ENCODE measurements at places on chromosomes 6 and 20. TPM values are rescaled to one million over a fixed set of nuclear protein-coding genes. Genes with fewer than 3 reads are reported as not detected.

The GHRH gene
- not detected for total RNA-seq

The LY6G5C gene
- total RNA-seq: 1.5 TPM

The OTOR gene
- not detected for total RNA-seq

The KHDC1 gene
- total RNA-seq: not detected

The TBXT gene
- not detected for total RNA-seq

The DEFB115 gene
- not detected for total RNA-seq

The TOX2 gene
- 5.0 TPM for total RNA-seq

DNA sequence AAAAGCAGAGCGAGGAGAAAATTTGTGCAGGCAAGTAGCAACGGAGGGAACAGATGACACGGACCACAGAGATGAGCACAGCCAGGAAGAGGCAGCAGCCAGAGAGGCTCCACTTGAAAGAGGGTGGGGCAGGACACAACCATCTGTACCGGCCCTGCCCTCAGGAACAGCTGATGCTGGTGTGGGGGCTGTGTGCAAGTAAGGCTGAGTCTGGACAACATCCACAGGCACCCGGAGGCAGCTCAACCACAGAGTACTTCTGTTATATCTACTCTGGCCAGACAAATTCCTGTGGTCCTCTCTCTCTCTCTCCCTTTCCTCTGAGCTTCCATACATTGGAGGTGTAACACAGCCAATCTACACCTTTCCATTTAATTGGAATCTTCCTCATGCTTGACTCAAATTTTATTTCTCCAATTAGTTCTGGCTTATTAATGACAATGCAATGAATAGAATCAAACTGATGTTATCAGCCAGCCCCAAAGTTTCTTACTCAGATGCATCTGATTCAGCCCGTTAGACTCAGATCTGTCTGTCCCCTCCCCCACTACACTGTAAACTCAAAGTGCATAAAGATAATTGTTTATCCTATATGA is 24.9 kb downstream of the KIF13A start:
- no peak overlapping the region for H3K27ac ChIP-seq
- no peak overlapping the region for H3K4me3 ChIP-seq
- no peak for DNase-seq
- H3K27me3 ChIP-seq: no peaks in the 10 kb centered on the region
- no peaks in the 10 kb centered on the region for H3K4me1 ChIP-seq
- H3K36me3 ChIP-seq: no peaks in the 10 kb centered on the region

DNA sequence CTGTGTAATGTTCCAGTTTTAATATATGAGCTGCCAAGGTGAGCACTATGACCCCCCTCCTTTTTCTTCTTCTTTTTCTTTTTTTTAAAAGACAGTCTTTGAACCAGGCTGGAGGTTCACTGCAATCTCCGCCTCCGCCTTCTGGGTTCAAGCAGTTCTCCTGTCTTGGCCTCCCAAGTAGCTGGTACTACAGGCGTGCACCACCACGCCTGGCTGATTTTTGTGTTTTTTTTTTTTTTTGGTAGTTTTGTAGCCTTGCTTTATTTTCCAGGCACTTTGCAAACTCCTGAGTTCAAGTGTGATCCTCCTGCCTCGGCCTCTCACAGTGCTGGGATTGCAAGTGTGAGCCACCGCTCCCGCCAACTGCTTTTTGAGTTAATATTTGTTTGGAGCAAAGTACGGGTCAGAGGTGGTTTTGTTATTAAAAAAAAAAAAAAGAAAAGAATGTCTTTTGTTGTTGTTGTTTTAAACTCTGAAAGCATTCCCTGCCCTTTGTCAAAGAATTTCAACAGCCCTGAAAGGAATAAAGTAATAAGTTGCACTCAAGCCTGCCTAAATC is 78.6 kb downstream of the JARID2 start:
- no peaks in the 10 kb centered on the region for H3K4me1 ChIP-seq
- no peaks in the 10 kb centered on the region for H3K36me3 ChIP-seq
- no peak for DNase-seq
- H3K4me3 ChIP-seq: no peak overlapping the region
- H3K27ac ChIP-seq: no peak overlapping the region

DNA sequence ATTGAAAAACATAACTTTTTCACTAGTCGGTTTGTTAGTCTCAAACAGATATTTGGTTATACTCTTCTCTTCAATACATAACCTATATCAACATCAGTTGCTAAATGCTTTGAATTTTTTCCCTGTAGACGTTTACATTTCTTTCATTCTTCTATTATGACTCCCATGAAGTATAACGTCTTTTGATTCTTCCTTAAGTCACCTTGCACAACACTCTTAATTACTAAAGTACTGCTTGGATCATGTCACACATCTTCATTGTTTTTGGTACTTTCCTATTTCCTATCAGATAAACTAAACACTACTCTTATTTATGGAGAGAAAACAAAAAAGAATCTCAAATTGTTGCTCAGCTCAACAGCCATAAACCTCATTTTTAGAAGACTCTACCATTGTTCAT is 23.0 kb upstream of the BMP5 start:
- no peaks in the 10 kb centered on the region for H3K36me3 ChIP-seq
- H3K27me3 ChIP-seq: no peaks in the 10 kb centered on the region
- no peak for DNase-seq
- H3K4me1 ChIP-seq: no peaks in the 10 kb centered on the region
- no peak overlapping the region for H3K27ac ChIP-seq

DNA sequence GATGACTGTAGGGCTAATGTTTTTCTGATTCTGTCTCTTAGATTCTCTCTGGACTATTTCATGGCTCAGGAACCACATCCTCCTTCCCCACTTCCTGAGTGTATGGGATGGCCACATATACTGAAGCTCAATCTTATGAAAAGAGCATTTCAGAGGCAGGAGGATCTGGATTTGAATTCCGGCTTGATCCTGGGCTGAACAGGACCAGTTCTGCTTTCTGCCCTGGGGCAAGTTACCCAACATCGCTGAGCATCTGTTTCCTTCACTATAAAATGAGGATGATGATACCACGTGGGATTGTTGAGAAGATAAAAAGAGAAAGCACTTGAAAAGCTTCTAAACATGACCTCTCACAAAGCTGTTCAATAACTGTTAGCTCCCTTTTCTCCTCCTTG is 168.4 kb upstream of the TNFAIP3 start:
- no peak overlapping the region for H3K4me3 ChIP-seq
- H3K27ac ChIP-seq: no peak overlapping the region
- no peaks in the 10 kb centered on the region for H3K4me1 ChIP-seq
- DNase-seq: no peak

DNA sequence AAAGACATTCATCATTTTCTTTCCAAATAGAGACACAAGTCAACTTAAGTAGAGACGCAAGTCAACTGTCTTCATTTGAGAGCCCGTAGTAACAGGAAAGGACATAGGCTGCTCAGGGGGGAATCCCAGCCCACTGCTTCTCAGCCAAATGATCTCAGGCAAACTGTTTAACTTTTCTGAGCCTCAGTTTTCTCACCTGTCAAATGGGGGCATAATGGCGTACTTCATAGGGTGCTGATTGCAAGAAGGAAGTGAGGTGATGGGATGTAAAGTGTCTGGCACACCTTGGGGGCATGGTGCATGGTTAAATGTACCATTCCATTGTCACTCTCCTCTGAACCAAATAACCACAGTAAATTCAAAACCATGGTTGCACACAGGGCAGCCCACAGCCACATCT is 96.5 kb downstream of the EYA2 start:
- no peak overlapping the region for H3K4me3 ChIP-seq
- H3K27me3 ChIP-seq: no peaks in the 10 kb centered on the region
- no peak overlapping the region for H3K27ac ChIP-seq
- no peaks in the 10 kb centered on the region for H3K4me1 ChIP-seq
- DNase-seq: no peak

GRCh38 chr6:311679-312220 is 19.5 kb downstream of the DUSP22 start:
- no peak for DNase-seq
- H3K4me3 ChIP-seq: no peak overlapping the region
- no peaks in the 10 kb centered on the region for H3K36me3 ChIP-seq
- H3K27ac ChIP-seq: no peak overlapping the region
- no peaks in the 10 kb centered on the region for H3K27me3 ChIP-seq

GRCh38 chr20:46267108-46268105 is 40.9 kb downstream of the CDH22 start:
- no peak for DNase-seq
- no peaks in the 10 kb centered on the region for H3K4me1 ChIP-seq
- H3K36me3 ChIP-seq: no peaks in the 10 kb centered on the region
- no peak overlapping the region for H3K27ac ChIP-seq

DNA sequence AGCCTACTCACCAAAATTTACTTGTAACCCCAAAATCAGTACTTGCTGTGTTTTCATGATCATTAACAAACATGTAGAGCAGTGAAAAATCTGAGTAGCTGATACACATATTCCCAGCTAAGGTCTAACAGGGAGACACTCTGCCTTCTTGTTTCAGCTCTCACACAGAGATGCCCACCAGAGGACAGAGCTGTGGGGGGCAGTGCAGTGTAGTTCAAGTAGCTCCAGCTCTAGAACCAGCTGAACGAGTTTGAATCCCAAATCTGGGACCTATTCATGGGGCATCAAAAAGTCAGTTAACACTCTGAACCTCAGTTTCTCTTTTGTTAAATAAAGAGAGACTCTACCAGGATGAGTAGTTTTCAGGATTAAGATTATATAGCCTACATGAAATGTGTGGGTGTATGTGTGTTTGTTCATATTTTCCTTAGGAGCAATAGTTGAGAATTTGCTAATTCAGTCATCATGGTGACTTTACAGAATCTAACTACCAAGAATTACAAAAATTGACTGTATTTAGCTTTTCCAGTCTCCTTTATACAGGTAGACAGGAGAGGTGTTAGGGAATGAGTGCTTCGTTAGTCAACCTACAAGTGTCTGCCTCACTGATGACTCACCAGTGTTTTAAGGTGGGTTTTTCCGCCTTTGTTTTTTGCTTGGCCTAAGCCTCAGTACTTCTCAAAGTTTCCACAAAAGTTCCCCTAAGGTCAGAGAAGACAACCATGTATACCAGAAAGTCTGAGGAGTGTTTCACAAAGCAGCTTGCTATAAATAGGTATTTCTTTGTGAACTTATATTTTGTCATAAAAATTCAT is 164.0 kb upstream of the RUNX2 start:
- no peak for DNase-seq
- H3K36me3 ChIP-seq: no peaks in the 10 kb centered on the region
- H3K4me1 ChIP-seq: no peaks in the 10 kb centered on the region

DNA sequence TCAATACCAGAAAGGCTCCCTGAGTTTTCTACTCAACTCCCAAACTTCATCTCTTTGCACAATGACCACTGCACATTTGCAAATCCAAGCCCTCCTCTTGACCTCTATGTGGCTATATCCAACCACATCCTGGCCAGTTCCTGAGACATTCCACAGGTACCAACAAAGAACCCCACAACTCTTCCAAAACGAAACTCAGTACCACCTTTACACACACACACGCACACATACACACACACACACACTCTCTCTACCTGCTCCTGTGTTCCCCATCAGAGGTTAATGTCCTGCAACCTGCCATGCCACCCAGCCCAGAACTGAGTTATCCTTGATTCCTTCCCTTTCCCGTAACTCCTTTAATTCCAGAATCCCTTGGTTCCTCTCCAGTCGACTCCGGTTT is 58.5 kb downstream of the CHD6 start:
- H3K27ac ChIP-seq: no peak overlapping the region
- H3K27me3 ChIP-seq: no peaks in the 10 kb centered on the region
- DNase-seq: no peak
- H3K4me1 ChIP-seq: no peaks in the 10 kb centered on the region

DNA sequence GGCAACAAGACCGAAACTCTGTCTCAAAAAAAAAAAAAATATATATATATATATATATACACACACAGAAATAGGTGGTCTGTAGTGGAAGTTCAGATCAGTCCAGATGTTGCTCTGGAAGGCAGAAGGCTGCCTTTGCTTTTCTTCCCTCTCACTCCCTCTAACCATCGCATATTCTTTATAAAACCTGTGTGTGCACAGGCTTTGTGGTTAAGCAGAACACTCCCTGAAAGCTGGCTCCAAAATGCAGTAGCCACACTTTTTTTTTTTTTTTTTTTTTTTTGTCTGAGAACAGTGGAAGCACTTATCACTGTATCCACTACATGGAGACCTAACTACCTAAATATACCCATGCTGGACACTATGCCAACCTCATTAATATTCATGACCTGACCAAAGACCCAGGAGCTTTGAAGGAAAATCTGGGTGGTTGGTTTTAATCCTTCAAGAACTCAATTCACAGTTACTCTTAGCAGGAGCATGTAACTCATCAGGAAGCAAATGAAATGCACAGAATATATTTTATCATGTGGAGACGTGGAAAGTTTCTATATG is 20.0 kb upstream of the GFOD1 start:
- no peak overlapping the region for H3K27ac ChIP-seq
- H3K36me3 ChIP-seq: no peaks in the 10 kb centered on the region
- peaks cover 10% of the 10 kb centered on the region for H3K4me1 ChIP-seq
- no peak overlapping the region for H3K4me3 ChIP-seq
- no peaks in the 10 kb centered on the region for H3K27me3 ChIP-seq
- DNase-seq: no peak

GRCh38 chr6:48183811-48184605 is 73.0 kb upstream of the PTCHD4 start:
- H3K27ac ChIP-seq: no peak overlapping the region
- H3K4me1 ChIP-seq: no peaks in the 10 kb centered on the region
- H3K4me3 ChIP-seq: no peak overlapping the region
- H3K27me3 ChIP-seq: no peaks in the 10 kb centered on the region
- H3K36me3 ChIP-seq: no peaks in the 10 kb centered on the region

DNA sequence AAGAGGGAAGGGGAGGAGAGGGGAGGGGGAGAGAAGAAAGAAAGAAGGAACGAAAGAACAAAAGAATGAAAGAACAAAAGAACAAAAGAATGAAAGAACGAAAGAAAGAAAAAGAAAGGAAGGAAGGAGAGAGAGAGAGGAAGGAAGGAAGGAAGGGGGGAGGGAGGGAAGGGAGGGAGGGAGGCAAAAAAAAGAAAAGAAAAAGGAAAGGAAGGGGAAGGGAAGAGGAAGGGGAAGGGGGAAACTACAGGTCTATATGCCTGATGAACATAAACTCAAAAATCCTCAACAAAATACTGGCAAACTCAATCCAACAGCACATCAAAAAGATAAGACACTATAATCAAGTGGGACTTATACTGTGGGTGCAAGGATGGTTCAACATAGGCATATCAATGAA is 13.7 kb upstream of the LGSN start:
- H3K36me3 ChIP-seq: no peaks in the 10 kb centered on the region
- no peak overlapping the region for H3K4me3 ChIP-seq
- no peak for DNase-seq
- no peaks in the 10 kb centered on the region for H3K4me1 ChIP-seq
- no peak overlapping the region for H3K27ac ChIP-seq

DNA sequence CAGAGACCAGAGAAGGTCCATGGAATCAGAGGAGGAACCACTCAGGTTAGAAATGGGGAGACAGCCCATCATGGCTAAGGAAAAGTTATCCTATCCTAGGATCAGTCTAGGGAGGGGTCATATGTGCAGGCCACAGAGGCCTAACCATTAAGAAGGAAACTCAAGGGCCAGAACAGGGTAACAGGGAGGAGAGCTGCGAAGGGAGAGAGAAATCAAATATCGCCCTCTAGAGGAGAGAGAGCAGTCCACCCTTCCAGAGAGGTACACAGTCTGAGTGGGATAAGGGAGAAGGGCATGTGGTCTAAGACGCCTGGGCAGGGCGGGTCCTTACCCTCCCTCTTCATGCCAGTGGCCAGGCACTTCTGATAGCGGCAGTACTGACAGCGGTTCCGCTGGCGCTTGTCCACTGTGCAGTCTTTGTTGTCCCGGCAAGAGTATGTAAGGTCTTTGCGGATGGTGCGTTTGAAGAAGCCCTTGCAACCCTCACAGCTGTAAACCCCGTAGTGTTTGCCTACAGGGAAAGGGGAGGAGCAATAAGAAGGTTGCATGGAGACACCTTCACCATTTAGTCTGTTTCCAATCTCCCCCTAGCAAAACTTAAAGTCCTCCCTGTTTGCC is 2.9 kb downstream of the RXRB start:
- H3K4me1 ChIP-seq: peaks cover 39% of the 10 kb centered on the region
- peaks cover 37% of the 10 kb centered on the region for H3K36me3 ChIP-seq
- DNase-seq: no peak
- H3K27ac ChIP-seq: peak overlapping the region; percentile 98
- H3K4me3 ChIP-seq: no peak overlapping the region
- H3K27me3 ChIP-seq: no peaks in the 10 kb centered on the region
